ENCODE measurements at places on chromosomes 2 and 18.

DNA sequence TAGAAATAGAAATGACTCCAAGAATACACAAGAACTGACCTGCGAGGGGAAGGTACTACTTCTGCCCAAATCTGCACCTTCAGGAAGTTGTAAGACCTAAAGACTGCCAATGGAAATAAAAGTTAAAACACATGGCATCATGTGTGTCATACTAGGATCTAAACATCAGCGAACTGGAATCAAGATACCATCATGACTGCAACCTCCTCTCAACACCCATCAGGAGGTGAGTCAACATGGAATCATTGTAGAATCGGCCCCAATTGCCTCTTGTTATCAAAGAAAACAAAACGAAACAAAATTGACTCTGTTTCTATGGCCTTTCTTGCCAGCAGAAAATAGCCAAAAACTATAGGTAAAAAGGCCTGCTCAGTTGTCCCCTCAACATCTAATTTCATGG lies 15.1 kb downstream of the RDH14 start:
- DNase-seq, result no peak

DNA sequence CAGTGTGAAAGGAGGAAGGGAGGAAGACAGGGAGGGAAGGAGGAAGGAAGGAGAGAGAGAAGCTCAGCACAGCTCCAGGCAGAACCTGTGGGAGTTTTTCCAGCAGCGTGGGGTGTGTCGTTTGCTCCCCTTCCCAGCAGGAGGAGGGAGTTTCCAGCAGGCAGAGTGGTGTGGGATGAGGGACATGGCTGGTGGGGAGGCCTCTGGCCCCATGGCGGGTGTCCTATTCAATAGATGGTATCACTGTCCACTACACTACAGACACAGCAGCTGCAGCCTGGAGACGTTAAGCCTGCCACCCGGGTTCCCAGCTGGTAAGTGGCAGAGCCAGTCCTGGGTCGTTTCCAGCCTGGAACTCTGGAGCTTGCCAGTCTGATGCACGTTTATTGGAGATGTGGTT lies 44.7 kb downstream of the GLI2 start:
- no peak for DNase-seq

DNA sequence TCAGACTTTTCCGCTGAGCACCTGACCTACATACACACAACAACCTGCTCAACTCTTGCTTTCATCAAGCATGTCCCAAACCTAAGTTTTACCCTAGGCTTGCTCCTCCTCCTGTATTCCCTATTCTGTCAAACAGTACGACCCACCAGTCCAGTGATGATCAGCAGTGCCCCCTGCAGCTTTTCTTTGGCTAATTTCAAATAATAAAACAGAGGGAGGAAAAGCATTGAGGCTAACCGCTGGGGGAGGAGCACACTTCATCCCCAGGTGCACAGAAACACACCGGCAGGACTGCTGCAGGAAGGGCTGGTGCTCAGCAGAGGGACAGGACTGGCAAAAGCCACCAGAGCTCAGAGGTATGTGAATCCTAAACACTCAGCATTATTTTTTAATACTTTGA lies 21.2 kb downstream of the E2F6 start:
- DNase-seq, result no peak

GRCh38 chr2:159140070-159140769 lies 146.3 kb downstream of the WDSUB1 start:
- no peak for DNase-seq

- DNase-seq, result no peak
Measured at GRCh38 chr2:19846030-19846429, 55.8 kb downstream of the TTC32 start.

DNA sequence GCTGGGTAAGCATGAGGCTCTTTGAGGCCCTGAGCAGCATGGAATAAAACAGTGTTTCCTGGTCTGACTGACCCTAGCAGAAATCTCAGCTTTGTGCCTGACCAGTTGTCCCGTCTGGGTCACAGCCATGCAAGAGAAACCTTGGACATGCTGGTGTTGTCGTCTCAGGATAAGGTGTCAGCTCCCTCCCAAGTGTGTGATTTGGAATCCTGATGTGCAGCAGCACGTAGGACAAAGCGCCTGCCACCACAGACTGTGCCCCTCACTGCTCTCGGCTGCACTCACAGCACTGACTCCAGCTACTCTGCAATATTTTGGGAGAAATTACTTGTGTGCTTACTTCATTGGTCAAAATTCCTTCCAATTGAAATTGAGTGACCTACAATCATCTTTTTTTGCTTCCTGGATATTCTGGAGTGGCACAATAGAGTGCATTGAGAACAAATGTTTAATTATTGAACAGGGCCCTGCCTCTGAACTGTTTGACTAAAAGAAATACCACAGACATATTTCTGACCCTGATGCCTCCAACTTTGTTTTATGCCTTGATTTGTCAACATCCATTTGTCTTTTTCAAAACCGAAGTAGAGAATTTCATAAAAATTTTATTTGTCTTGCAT lies 352.4 kb downstream of the SOCS6 start:
- DNase-seq, result no peak

GRCh38 chr2:180657054-180657453 lies 323.4 kb upstream of the UBE2E3 start:
- no peak for DNase-seq

DNA sequence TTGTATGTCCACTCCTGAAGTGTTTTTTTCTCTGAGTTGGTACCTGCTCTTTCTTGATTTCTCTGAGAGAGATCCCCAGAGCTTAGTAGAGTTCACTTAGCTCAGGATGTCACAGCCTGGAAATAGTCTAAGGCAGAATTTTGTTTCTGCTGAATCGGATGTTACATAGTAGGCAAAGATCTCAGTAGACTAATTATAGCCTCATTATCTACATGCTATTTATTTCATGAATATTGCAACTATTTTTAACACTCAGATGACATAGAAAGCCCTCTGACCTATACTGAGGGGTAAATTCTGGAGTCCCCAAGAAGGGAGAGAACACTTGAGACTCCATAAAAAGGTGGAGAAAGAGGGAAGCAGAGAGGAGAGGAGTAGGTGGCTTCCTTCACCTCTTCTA lies 160.2 kb downstream of the FHOD3 start:
- DNase-seq, result no peak

DNA sequence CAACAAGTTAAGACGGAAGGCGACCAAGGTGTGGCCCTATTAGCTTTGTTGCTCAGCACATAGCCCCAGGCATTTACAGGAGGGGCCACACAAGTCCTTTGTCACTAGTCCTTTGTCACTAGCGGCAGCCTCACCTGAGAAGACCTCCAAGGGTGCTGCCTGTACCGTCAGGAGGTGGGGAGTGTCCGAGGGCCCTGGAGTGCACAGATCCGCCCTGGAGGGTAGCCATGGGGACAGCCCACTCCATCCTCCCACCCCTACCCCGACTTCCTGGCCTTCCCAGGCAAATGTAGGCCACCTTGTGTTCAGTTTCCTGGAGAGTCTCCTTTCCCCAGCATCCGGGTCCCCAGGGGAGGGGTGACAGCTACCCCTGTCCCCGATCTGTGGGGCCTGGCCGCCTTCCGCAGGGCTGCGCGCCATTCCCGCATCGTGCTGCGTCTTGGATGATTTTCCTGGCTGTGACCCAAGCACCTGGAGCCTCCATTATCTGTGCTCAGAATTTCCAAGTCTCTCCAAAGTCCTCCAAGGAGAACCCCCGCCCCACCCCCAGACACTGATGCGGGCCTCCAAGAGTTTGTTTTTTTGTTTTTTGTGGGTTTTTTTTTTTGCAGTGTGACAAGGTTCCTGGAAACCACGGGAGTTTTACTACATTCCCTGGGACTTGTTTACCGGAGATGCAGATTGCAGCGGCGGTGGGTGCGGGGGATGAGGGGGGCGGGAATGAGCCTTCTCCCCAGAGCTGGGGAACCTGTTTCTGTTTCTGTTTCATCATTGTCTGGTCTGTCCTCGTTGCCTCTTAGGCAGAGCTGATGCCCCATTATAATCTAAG lies 28.6 kb downstream of the TEX44 start:
- DNase-seq, result no peak

Data from activated CD4-positive, CD25-positive, alpha-beta regulatory T cell treated with anti-CD3 and anti-CD28 coated beads, Interleukin-2, amount 50 U/mL, for 16 hours (primary cell).